ENCODE measurements at places on chromosomes 11 and 22.

- DNase-seq = no peak
Measured at GRCh38 chr11:130313383-130314183, 1.1 kb downstream of the ZBTB44 start.

- DNase-seq = no peak
Measured at GRCh38 chr11:121257976-121258375, 34.6 kb upstream of the SC5D start.

- DNase-seq = no peak
Measured at GRCh38 chr11:68408512-68408911, 52.0 kb upstream of the PPP6R3 start.

DNA sequence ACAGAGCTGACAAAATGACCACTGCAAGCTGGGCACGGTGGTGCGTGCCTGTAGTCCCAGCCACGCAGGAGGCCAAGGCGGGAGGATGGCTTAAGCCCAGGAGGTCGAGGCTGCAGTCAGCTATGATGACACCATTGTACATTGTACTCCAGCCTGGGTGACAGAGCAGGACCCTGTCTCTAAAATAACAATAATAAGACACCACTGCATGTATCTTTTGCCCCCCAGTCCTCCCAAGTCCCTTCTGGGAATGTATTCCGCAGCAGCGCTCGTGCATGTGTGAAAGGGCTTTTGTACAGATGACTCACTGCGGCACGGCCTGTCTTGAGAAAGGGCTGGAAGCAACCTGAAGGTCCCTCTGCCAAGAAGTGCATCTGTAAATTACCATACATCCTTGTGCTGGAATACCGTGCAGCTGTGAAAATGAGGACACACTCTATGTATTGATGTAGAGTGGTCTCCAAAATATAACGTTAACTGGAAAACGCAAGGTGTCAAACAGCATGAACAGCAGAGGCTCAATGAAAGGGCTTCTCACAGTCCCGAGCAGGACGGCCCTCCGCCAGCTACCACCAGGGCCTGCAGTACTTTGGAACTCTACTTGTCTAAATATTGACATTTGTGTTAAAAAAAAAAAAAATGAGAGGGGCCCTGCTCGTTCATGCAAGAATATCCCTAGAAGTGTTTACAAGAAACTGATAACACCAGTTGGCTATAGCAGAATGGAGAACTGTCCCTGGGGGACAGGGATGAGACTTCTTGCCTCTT is 9.0 kb upstream of the CDC42EP2 start:
- DNase-seq = no peak

DNA sequence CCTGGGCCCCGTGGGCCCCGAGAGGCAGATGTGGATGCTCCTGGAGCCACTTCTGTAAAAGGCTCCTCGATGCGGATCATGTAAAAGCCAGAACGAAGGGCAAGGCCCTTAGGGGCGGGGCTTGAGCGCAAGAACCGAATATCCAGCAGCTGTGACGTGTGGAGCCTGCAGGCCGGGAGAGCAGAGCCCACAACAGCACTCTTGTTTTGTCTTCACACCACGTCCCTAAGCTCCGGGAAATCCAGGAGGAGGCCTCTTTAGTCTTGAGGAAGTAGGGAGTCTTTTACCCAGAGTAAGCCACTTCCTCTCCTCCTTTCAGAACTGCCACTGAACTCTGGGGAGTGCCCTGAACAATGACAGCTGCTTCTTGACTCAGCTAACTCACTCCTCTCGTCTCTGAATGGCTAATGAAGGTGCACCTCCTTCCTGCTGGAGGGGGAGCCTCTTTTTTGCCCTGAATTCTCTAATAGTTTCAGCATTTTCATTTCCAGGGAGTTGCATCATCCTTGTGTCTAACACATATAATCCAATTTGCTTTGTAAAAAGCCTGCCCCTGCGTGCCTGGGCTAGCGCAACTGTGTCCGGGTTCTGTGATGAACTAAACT is 12.5 kb downstream of the L3MBTL2 start:
- peak; percentile 51 for DNase-seq

DNA sequence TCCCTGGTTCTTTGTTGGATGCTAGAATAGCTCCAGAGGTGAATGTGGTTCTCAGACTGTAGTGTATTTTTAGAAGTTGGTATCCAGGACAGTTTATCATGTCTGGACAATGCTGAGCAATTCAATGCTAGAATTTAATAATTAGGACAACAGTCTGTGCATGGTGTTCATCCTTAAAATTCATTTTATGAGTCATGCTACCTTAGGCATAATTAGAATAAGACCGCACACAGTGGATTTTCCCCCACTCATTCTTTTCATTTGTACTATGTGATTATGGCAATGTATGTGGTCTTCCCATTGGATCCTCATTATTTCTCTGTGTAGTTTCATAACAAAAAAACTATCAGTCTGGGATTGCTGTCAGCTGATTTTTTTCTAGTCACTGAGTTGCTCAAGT is 196.7 kb downstream of the ARHGAP42 start:
- no peak for DNase-seq

GRCh38 chr11:36354221-36355003 is 58.3 kb downstream of the PRR5L start:
- no peak for DNase-seq

GRCh38 chr11:103581760-103582159 is 454.7 kb upstream of the DDI1 start:
- DNase-seq = no peak

DNA sequence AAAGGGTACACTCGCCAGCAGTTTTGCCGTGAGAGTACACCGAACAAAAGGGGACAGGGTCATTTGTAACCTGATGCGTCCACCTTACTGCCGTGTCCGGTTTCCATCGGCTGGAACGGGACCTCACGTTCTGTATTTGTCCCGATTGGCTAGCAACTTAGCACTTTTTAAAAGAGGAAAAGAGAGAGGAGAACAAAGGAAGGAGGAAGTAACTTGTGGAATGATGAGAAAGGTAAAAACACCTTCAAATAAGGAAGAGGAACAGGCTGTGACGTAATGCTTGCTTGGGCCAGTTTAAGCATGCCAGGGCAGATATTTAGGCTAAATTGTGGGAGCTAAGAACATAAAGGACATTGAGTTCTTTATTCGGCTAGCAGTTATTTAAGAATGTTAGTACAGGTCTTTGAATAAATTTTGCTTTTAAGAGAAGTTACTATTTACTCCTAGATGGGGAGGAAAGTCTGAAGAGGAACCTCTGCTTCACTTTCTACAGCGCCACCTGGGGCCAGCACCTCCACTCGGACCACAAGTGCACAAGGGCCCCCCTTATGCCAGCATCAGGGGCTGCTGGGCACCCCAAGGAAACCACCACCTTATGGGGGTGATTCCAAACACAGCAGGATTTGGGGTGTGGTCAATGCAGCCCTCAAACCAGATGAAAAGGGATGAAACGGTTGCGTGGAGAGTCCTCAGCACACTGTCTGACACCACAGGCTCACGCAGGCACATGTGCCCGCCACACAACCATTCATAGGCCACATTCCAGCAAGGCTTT is 5.8 kb downstream of the ARSA start:
- DNase-seq = no peak

GRCh38 chr11:13039126-13039525 is 30.0 kb downstream of the RASSF10 start:
- no peak for DNase-seq

DNA sequence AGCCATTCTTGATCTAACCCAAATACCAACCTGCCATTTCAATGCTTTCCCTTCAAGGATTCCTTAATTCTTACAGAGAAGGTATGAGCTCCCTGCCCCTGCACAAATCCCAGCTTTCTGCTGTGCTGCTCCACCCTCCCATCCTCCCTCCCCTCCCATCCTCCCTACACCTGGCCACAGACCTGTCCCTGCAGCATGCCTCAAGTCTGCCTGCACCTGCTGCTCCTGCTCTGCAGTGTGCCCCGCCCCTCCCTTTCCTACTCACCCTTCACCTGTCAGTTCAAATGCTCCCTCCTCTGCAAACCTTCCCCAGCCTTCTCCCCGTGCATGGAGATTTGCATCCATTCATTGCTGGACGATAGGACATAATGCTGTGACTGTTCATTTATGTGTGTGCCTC is 139.9 kb upstream of the NARS2 start:
- DNase-seq = no peak

- no peak for DNase-seq
Measured at GRCh38 chr11:92702805-92703448, 266.5 kb upstream of the MTNR1B start.

- peak; percentile 100 for DNase-seq
Measured at GRCh38 chr11:59615637-59616395, at the start of gene OSBP. OSBP (minus strand) TSS chr11:59615774; CDS start chr11:59615664, 110 bp downstream.

GRCh38 chr11:61747967-61748285 is 4.5 kb upstream of the MYRF start:
- no peak for DNase-seq

DNA sequence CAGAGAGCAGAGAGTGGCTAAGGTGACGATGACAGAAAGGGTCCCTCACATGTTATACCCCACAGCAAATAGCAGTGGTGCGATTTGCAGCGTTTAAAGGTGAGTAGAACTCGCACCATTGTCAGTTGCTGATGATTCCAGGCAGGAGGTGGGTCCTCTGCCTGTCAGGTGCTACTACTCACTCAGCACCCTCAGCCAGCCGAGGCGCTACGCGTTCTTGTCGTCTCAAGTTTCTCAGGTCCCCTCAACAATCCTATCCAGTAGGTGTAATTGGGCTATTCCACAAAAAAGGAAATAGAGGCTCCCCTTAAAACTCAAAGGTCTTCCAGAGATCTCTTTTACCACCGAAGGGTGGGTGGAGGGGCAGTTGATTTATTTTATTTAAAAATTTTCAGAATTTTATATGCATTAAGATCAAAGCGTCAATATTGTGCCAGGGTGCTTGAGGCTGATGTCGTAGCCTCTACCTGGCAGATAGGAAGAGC is 18.3 kb downstream of the ELF5 start:
- DNase-seq = no peak

GRCh38 chr11:64074239-64074638 is 38.5 kb downstream of the FLRT1 start:
- no peak for DNase-seq

DNA sequence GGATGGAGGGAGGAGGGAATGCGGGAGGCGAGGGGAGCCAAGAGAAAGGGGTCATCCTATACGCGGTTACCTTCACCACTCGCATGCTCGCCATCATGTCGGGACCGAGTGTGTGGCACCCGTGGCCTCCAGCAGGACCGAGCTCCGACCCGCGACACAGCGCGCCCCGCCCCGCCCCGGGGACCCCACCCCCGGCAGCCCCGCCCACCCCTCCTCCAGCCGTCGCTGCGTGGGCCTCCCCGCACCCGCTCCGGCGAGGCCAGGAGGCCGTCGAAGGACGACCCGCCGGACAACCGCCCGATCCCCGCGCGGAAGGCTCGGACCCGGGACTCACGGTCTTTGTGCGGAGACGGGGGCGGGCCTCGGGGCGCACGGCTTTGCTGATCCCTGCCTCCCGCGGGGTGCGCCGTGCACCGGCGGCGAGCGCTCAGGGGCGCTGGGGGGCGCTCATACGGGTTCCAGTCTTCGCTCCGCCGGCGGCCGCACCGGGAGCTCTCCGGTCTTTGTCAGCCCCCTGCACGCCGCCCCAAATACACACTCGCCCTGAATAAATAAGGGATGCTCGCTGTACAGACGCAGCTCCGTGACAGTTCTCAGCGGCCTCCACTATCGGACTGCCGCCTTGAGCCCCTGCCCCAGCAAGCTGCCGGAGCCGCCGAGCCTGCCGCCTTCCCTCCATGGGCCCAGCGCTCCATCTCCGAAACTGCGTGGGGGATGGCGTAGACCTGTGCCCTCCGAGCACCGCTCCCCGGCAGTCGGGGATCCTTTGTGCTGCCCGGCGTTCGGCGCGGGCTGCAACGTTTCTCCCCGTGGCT is at the start of gene UBE2L6:
TSS of gene UBE2L6 (minus strand) at position 158 of the 815 bp plus-strand sequence. CDS start at position 97, 61 bp downstream.
- peak; percentile 46 for DNase-seq

Data from SK-N-DZ (cell line).